ENCODE measurements at places on chromosomes 11 and 22.
A peak's percentile ranks its signal among the peaks of the same experiment; 100 is the strongest.

DNA sequence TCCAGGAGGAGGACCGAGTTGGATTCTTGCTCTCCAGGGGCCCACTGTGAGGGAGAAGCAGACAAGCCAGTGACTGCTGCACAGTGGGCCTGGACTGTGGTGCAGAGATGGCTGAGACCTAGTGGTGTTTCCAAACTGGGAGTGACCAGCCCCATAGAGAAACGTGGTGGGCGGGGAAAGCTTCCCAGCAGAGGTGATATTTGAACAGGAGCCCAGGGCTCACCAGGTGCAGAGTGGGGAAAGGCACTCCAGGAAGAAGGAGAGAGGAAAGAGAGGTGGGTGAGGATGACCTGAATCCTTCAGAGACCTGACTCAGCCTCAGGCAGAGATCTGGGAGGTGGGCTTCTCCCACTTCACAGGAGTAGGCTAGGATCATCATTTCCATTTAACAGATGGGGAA is 52.1 kb upstream of the RASD2 start:
- no peak for DNase-seq

GRCh38 chr22:20889025-20889704 is 28.0 kb upstream of the CRKL start:
- no peak for DNase-seq

GRCh38 chr11:122101625-122102291 is 14.3 kb downstream of the BLID start:
- no peak for DNase-seq

- DNase-seq, result no peak
Measured at GRCh38 chr22:48948575-48949170, 879.0 kb downstream of the BRD1 start.

- DNase-seq, result no peak
Measured at GRCh38 chr22:37690901-37691504, 4.9 kb downstream of the NOL12 start.

- DNase-seq, result no peak
Measured at GRCh38 chr11:118067006-118067405, 9.9 kb upstream of the TMPRSS4 start.

GRCh38 chr11:79362206-79362757 is 78.5 kb downstream of the TENM4 start:
- no peak for DNase-seq

DNA sequence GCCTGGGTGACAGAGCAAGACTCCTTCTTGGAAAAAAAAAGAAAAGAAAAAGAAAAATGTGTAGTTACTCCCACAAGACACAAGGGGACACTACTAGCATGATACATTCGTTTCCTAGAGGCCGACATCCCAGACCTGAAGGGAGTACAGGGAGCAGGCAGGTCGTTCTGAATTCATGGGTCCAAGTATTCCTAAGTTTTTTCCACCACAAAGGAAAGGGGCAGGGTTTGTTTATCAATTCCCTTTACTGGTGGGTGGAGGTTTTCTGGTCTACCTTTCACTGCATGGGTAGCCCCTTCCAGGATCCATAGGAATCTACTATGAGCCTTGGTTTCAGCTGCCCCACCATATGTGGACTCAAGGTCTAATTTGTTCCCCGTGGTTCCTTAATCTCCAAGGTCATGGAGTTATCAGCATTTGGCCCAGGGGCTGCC is 11.8 kb downstream of the TIGD3 start:
- DNase-seq, result peak; percentile 81

DNA sequence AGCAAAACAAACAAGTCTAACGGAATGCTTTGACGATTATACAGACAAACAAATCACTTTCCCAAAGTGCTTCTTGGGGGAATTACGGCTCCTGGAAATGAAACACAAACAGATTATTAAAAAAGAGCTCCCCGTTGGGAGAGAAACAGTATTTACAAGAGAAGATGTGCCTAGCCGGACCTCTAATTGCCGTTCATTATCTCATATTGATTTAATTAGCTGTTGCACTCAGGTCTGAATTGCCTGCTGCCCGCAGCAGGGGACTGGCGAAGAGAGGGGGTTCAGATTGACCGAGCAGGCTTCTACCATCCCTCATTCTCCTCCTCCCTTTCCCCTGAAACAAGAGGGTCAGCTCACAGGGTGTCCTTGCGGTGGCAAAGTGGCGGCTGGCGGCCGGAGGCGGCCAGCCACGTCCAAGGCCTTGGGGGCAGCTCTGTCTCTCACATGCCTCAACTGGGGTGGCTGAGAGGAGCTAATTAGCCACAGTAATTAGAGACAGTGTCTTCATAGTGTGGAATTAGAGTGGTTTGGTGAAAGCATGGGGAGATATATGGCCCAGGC is 295.1 kb downstream of the MIAT start:
- DNase-seq, result peak; percentile 77

DNA sequence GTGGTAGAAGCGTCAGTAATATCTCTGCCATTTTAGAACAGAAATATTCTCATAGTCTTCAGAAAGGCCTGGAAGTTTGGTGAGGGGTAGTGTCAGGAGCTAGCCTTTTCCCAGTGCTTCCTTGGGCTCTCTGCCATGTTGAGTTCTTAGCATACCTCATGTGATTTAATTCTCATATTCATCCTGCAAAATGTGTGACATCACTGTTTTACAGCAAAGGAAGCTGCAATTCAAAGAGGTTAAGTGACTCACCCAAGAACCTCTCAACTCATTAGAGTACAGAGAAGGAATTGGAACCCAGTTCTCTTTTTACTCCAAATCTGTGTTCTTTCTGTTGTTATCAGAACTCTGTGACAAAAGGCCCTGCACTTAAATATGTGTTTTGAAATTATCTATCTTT is 72.1 kb downstream of the RNF169 start:
- no peak for DNase-seq

- no peak for DNase-seq
Measured at GRCh38 chr11:95157824-95158223, 68.2 kb downstream of the ENDOD1 start.

DNA sequence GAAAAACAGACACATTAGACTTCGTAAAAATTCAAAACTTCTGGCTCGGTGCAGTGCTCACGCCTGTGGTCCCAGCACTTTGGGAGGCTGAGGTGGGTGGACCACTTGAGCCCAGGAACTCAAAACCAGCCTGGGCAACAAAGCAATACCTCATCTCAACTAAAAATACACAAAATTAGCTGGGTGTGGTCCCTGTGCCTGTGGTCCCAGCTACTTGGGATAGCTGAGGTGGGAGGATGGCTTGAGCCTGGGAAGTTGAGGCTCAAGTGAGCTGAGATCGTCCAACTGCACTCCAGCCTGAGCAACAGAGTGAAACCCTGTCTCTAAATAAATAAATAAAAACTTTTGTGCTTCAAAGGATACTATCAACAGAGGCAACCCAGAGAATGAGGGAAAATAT is 23.7 kb downstream of the YPEL1 start:
- DNase-seq, result no peak

- DNase-seq, result no peak
Measured at GRCh38 chr11:46553814-46554212, 40.0 kb downstream of the AMBRA1 start.

DNA sequence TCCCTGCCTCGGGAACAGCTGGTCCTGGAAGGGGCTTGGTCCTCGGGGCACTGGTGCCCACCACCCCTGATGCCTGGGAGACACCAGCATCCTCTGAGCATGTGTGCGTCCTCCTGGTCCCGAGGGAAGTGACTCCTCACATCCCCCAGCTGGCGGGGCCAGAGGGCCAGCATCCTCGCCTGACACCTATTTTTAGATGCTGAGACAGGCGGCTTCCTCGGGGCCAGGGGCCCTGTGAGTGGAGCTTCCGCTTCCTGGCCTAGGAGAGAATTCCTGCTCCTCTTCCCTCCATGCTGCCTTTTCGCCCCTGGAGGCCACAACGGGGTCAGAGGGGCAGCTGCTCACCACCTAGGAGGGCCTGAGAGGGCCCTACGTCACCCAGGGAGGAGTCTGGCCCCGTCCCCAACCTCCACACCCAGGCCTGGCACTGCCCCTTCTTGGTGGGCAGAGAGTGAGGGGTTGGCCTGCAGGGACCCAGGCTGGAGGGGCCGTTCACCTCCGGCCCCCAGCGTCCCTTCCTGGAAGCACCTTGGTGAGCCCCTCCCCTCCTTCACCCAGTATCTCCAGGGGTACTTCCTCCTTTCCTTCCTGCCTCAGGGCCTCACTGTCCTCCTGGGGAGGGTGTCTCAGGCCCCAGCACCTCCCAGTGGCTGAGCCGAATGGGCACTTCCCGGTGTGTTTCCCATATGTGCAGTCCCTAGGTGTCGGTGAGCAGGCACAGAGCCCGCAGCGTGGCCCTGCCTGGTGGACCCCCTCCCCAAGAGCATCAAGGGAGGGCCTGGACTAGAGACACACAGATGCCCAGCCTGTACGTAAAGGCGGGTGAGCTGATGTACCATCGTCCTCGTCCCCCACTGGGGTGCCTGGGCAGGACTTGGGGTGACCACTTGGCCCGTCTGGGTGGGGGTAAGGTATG is 6.1 kb downstream of the CD81 start:
- DNase-seq, result no peak

All from NCI-H748 treated with DMSO at 0.1 percent for 48 hours (cell line).